NCI-H748 treated with DMSO at 0.1 percent for 48 hours (cell line): ENCODE measurements at places on chromosomes 2 and 18.

DNA sequence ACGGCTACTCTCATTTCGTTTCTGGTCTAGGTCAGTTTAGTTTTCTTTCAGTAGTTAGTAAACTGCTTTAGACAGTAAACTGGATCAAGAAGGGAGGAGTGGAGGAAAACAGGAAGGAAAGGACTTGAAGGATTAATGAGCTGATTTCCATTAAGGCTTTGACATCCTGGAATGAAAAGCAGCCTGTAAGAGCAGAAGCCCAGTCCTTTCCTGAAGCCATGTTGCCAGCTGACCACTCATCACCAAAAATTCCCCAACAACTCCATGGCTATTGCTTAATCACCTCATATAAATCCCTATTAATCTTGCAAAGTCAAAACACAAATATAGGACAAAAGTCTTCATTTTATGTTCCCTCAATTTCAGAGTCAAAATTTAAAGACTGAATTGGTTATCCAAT, 113.7 kb upstream of the ZFP36L2 start:
- DNase-seq = no peak

DNA sequence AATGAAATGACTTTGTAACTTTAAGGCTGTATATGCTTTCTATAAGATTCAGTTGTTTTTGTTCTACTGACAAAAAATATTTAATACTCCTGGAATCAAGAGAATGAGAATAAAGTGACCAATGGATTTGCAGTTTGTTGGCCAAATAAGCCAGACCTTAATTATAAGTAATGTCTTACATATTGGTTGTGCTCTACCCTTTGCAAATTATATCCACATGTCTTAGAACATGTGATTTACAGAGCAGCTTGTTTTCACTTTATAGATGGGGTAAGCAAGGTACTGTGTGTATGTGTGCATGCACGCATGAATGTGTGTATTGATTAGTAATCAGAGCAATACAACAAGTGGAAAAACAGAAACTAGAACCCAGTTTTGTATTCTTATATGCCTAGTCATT, 59.1 kb downstream of the RMDN2 start:
- DNase-seq = no peak

- DNase-seq = no peak
These were observed 226.8 kb downstream of the TNS1 start for GRCh38 chr2:217775920-217776503.

- no peak for DNase-seq
These were observed 53.4 kb upstream of the LINC00305 start for GRCh38 chr18:64202210-64202836.

GRCh38 chr18:42929857-42930256, 185.6 kb downstream of the RIT2 start:
- DNase-seq = no peak

DNA sequence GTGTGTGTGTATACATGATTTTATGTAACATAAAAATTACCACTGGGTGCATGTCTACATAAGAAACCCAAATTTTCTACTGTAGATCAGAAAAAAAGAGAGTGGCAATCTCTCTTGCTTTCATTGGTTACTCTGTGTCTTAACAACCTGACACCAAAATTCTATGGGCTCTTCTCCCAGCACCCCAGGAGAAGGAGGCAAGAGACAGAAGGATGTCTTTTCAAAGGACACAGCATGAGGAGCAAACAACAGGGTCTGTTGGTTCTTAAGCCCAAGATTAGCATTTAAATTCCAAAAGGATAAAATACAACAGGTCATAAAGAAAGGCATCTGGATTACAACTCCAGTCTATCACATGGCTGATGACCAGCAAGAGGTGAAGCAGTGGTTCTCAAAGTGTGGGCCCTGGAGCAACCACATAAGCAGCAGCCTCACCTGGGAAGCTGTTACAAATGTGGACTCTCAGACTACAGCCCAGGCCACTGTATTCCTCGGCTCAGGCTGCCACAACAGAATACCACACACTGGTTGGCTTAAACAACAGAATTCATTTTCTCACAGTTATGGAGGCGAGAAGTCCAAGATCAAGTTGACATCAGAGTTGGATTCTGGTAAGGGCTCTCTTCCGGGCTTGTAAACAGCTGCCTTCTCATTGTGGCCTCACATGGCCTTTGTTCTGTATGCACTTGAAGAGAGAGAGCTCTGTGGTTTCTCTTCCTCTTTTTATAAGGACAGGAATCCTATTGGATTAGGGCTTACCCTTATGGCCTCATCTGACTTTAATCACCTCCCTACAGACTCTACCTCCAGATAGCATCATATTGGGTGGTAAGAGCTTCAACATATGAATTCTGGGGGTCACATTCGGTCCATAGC, 79.8 kb upstream of the RNF152 start:
- DNase-seq = no peak

DNA sequence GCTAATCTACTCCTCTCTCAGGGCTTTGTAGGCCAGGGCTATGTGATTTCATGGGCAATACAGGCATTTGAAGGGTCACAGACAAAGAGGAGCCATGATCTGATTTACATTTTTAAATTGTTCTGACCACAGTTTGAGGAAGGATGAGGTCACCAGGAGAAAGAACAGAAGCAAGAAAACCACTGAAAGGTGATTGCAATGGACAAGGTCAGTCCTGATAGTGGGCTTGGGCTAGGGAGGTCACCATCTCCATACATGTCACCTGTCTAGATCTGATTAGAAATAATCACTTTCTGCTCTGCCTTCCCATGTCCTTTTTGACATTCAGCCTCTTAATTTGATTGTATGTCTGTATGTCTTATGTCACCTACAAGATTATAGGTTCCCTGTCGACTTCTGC, 248.9 kb upstream of the CWC22 start:
- no peak for DNase-seq

GRCh38 chr2:221614274-221614673, 42.2 kb upstream of the EPHA4 start:
- DNase-seq = no peak

GRCh38 chr2:16624436-16624780, 41.2 kb downstream of the CYRIA start:
- DNase-seq = no peak

- no peak for DNase-seq
These were observed 226.4 kb upstream of the DSEL start for GRCh38 chr18:67742954-67743353.

GRCh38 chr2:191629976-191630712, 47.8 kb upstream of the NABP1 start:
- no peak for DNase-seq

DNA sequence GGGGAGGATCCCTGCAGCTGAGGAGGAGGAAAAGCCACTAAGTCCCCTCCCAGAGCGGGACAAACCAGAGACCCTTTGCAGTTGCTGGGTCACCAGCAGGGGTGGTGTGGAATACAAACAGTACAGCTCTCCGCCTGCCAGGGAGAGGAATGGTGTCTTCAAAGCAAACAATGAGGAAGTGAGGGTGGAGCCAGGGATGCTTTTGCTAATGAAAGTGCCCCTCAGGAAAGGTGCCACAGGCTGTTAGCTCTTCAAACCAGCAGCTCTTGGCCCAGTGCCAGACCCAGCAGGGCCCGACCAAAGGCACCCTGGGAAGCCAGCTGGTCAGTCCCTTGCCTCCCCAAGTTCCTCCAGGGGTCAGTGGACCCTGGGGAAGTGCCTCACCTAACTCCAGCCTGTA, 102.8 kb downstream of the HIBCH start:
- peak; percentile 76 for DNase-seq

- no peak for DNase-seq
These were observed 28.5 kb upstream of the MCFD2 start for GRCh38 chr2:46943881-46944798.

DNA sequence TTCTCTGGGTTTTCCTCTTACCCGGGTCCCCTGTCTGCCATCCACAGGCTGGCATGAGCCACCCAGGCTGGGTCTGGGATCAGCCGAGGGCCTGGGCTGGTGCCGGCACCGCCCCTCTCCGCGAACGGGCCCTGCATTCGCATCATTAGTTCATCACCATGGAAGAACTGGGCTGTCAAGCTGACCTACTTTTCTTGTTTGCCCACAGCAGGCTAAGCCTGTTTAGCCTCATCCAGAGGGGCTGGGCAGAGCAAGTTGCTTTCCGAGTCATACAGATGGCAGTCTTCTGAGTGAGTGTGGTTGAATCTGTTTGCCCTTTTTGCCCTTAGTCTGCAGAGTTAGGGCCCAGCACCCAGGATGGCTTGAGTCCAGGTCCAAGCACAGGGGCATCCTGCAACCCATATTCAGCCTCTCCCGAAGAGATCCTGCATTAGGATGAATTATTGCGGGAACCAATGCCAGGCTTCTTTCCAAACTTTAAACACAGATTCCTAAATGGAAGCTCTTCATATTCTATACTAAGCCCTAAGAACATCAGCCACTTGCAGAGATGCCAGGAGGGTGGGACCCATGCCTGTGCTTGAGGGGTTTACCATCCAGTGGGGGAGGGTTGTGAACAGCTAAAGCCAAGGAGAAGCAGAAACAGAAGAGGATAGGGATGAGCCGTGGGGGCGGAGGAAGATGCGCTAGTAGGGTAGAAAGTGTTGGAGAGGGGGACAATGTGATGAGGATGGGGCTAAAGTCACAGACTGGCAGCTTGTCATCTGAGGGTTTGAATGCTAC, 68.0 kb downstream of the NPAS2 start:
- no peak for DNase-seq

- DNase-seq = no peak
These were observed 29.0 kb upstream of the REL start for GRCh38 chr2:60852282-60852860.

- no peak for DNase-seq
These were observed 35.7 kb downstream of the CDC42EP3 start for GRCh38 chr2:37635504-37636380.

- no peak for DNase-seq
These were observed 37.0 kb downstream of the CD8B2 start for GRCh38 chr2:106523976-106524665.

GRCh38 chr2:9087121-9087681, 83.7 kb upstream of the MBOAT2 start:
- no peak for DNase-seq

- DNase-seq = no peak
These were observed 356.8 kb upstream of the ST6GAL2 start for GRCh38 chr2:107242811-107243210.

GRCh38 chr2:239168575-239168974, 232.2 kb downstream of the HDAC4 start:
- no peak for DNase-seq

DNA sequence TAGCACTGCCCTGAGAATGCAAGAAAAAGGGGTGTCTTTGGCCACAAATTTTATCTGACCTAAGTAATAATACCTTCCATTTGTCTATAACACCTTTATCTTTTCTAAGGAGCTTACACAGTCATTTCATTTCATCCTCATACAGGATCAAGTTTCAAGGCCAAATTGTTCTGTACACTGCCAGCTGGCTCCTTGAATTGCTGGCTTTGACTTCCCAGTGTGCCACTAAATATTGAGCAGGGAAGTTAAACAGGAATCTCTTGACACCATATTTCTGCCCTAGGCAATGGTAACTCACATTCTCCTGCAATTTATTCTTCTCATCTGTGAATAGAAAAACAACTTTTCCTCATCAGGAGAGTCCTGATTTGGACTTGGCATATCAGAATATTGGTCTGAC, 195.1 kb upstream of the LRP1B start:
- no peak for DNase-seq

- DNase-seq = no peak
These were observed 28.5 kb downstream of the DAPL1 start for GRCh38 chr2:158823486-158824237.

- peak; percentile 62 for DNase-seq
These were observed 22.8 kb upstream of the SCN7A start for GRCh38 chr2:166516712-166517303.

- no peak for DNase-seq
These were observed 94.1 kb downstream of the COL6A3 start for GRCh38 chr2:237319887-237320286.

GRCh38 chr2:120606931-120607330, 128.7 kb upstream of the GLI2 start:
- DNase-seq = no peak

DNA sequence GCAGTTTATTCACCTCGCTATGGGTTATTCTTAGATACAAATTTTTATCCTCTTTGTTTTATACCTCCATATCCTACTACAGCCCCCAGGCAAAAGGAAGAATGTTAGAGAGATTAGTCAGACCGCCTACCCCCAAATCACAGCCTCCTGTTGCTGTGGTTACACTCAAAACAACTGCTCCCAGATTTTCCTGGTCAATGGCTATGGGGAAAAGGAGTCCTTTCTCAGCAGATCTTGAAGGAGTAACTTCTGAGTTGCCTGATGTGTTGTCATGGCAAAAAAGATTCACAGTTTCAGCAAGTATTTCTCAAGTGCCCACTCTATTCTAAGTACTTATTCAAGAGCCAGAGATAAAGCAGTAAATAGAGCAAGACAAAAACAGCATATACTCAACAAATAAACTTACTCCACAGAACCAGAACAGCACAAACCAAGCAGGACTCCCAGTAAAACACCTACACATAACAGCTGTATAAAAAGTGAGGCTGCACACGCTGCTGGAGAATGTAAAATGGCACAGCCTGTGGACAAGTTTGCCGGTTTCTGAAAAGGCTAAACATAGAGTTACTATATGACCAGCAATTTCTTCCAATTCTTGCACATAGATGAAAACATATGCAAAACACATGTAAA, 104.8 kb downstream of the NOL10 start:
- DNase-seq = no peak

DNA sequence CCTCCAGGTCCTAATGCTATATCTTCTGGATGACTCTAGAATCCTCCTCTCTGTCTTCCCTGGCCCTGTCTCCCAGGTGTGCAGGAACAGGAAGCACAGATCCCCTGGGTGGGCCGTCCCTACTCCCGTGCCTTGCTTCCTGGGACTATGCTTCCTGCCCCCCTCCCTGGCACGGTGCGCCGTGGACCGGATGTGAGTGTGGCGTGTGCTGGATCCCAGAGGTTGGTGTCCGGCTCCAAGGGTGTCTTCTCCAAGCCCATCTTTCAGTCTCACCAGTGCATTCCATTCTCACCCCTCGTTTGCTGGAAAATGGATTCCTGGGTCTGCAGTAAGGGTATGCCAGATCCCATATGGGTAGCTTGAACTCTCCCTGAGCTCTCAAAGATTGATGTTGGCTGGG, 144.4 kb upstream of the TWIST2 start:
- DNase-seq = no peak

DNA sequence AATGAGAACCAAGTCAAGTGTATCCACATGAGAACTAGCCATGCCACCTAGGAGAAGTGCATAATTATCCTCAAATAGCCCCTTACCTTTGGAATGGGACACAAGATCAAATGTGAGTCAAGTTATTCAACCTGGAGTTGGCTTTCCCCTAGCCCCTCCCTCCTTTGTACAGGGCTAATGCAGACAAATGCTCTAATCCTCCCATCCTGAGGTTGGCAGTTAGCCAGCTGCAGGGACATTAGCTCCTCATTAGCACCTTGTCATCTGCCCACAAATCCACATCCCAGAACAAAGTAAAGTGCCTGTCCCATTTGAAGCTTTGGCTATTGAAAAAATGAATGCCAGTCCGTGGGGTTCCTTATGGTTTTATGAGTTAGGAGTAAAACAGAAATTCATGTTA, 294.1 kb upstream of the FANCL start:
- peak; percentile 70 for DNase-seq

DNA sequence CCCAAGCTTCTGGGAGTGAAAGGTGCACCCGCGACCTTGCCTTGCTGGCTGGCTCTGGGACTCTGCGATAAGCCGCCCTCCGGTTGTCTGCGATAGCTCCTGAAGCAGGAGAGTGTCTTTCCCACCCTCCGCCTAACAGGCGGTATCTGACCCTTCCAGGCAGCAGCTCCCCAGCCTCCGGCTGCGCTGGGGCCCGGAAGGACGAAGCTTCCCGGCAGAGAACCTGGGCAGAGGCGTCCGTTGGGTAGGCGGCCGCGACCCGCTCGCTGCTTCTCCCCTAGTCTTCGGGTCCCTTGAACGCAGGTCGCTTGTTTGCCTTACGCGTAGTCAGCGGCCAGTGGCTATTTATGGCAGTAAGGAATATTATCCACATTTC, 446 bp upstream of the RHBDD1 start:
- DNase-seq = no peak

GRCh38 chr2:140718999-140719398, 1411.8 kb downstream of the LRP1B start:
- peak; percentile 44 for DNase-seq
